ENCODE measurements at places on chromosomes 7 and 10.

GRCh38 chr10:30963992-30964930 is 67.4 kb downstream of the ZNF438 start:
- DNase-seq: no peak

- DNase-seq: no peak
Measured at GRCh38 chr7:152392254-152392653, 43.5 kb downstream of the KMT2C start.

GRCh38 chr7:32163141-32163806 is 93.1 kb upstream of the PDE1C start:
- peak; percentile 94 for DNase-seq

GRCh38 chr7:32941181-32941580 is 16.1 kb upstream of the FKBP9 start:
- DNase-seq: no peak

DNA sequence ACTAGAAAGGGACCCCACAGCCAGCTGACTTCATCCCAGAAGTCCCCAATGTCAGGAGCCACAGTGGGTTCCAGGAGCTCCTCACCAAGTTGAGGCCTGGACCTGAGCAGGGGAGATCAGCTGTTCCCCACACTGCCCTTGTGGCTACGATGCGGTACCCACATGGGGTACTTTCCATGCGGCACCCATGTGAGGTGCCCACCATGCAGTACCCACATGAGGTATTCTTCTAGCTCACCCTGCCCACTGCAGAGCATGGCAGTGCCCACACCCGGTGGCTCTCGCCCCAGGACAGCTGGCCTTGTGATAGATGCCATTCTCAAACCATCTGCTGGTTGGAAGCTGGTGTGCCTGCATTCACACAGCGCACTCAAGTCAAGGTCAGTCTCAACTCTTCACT is 136.3 kb upstream of the PDE1C start:
- no peak for DNase-seq

DNA sequence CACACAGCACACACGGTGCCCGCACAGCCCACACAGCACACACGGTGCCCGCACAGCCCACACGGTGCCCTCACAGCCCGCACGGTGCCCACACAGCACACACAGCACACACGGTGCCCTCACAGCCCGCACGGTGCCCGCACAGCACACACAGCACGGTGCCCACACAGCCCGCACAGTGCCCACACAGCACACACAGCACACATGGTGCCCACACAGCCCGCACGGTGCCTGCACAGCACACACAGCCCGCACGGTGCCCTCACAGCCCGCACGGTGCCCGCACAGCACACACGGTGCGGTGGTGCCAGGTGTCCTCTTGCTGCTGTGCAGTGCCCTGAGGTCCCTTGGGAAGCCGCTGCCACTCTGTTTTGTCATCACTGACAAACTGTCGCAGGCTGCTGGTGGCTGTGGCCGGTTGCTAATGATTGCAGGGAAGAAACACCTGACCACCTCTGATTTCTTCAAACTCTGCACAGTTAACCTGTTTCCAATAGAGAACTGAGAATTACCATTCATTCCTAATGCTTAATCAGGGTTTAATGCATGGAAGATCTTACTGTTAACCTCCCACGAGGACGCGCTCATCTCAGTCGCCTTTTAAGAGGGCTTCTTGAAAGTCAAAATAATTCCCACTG is 66.9 kb downstream of the GLRX3 start:
- no peak for DNase-seq

DNA sequence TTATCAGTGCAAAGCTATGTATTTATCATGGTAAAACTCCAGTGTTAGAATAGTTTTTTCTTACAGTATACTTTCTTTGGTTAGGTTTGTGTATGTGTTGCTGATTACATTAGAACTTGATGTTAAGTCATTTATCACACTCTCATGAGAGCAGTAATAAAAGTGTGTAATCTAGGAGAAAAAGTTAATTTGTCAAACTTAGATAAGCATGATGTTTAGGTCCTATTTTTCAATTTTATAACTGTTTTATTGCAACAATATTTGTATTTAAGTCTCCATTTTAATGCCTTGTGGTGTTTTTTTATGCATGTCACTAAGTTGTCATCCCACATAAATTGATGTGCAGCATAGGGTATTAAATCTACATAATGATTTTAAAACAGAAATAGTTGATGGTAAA is 28.8 kb upstream of the DNAH11 start:
- no peak for DNase-seq

DNA sequence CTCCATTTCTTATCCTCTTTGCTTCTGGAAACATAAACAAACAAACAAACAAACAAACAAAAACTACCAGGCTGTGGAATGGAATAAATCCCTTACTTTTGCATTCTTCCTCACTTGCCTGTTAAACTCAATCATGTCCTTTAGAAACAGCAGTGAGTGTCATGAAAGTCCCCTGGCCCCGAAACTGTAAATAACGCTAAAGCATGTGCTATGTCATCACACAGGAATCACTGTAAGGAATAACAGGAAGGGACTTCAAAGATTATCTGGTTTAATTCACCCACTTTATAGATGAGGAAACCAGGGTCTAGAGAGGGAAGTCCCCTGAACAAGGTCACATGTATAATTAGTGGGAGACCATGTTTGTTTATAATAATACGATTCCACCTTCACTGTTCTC is 159.4 kb upstream of the MEOX2 start:
- no peak for DNase-seq

GRCh38 chr10:103768345-103768744 is 87.0 kb downstream of the SH3PXD2A start:
- DNase-seq: no peak

DNA sequence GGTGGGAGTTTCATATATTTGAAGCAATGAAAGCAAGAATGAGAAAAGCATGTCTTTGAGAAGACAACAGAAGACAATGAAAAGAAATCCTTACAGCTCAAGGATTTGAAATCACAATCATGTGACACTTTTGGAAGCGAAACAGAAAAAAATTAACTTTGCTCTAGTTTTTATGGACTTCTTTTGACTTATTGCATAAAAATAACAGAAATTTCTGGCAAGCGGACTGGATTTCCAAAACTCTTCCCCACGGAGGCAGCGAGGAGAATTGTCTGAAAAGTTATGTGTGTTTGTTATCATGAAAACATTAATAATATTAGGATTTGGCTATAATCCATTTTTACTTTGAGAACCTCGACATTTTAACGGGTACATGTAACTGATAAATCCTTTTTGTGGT is 223.3 kb downstream of the LRMDA start:
- DNase-seq: no peak

DNA sequence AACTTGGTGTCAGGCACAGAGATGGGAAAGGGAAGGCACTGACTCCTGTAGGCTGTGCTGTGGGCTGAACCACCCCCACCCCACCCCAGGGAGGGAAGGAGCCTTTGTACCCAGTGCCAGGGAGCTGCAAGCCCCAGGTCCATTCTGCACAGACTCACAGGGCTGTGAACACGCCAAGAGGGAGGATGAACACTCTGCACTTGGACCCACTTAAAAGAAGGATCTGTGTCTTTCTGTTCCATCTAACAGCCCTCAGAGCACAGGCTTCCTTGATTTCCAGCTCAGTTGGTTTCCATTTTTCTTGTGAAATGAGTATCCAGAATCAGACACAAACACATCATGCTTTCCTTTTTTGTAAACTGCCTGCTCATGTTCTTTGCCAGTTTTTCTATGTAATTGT is 84.9 kb downstream of the GRB10 start:
- DNase-seq: no peak

DNA sequence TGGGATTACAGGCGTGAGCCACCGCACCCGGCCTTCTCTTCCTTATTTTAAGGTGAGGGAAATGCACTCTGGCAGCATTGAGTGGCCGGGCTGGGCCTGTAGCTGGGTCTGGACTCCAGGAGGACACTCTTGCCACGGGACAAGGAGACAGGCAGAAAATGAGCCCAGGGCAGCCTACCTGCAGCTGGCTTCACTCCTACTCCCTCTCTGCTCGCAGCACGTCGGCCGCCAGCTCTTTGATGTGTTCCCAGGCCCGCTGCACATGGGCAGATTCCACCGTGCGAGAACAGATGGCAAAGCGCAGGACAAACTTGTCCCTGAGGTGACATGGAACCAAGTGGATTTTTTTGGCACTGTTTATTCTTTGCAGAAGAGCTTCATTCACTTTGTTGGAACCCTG is 12.9 kb upstream of the FIGNL1 start:
- DNase-seq: no peak

DNA sequence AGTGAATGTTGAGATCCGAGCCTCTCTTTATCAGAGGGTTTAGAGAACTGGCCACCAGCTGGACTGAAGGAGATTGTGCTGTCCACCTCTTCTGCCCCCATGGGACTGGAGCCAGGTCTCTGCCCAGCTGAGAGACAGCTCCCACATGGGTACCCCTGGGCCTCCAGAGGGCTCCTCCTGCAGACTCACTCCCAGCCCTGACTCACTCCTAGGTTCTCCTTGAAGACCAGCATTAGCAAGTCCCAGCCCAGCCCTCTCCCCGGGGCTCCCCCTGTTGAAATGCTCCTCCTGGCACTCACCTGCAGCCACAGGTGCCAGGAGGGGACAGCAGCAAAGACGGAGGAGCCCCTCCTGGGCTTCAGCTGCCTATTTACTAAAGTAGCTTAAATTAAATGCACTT is 126.9 kb downstream of the CXCL12 start:
- DNase-seq: no peak

DNA sequence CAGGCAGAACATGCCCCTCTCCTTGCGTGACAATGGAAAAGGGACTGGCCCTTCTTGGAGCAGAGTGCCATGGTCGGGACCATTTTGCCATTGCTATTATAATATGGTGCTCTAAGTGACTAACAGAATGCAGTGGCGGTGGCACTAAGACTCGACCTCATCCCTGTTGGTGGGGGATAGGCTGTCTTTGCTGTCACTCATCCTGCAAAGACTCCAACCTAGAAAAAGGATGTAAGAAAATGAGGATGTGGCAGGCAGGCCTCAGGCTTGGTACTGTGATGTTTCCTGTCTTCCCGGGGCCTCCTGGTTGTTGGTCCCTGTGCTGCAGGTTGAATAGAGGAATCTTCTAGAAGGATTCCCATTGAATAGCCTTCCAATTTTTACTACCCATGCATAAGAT is 18.6 kb downstream of the BLNK start:
- DNase-seq: no peak

- no peak for DNase-seq
Measured at GRCh38 chr10:73744664-73744975, 448 bp downstream of the SEC24C start.

GRCh38 chr10:69498711-69499471 is 47.6 kb downstream of the TSPAN15 start:
- no peak for DNase-seq

DNA sequence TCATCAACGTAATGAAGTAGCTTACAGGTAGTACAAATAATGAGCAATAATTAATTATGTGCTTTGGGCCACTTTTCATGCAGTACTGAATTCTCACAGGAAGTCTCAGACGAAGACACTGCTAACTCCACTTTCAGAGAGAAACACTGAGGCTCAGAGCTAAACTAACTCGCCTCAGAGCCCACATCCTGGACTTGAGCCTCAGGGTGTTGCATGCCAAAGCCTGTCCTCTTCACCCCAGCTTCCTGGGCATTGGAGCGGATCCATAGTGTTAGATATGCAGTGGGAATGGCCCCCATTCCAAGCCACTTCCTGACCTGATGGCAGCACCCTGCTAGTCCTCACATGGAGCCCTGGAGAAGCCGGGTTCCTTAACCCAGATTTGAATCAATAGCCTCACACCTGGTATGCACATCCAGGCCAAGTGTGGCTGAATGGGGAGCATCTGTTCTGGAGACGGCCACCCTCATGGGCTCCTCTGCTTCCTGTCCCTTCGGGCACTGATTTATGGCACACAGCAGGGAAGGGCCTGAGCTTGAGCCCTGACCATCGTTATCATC is 265.1 kb upstream of the ZNF32 start:
- DNase-seq: no peak

GRCh38 chr10:1148855-1149605 is 92.8 kb downstream of the WDR37 start:
- no peak for DNase-seq

GRCh38 chr10:103889121-103889720 is 28.8 kb downstream of the STN1 start:
- no peak for DNase-seq

DNA sequence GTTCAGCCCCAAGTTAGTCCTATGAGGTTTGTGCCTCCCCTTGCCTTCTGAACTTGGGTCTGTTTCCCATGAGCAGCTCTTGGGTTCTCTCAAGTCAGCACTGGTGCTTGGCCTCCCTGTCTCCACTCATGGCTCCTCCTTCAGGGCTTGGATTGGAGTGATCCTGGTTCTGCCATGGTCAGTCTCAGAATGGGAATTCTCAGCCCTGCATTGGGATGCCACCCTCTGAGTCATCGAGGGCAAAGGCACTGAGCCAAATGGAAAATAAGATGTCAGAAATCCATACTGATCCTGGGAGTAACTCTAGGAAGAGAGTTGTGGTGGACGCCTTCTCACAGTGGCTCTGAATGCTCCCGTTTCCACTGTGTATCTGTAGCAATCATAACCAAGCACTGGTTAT is 233.4 kb upstream of the HABP2 start:
- DNase-seq: no peak

GRCh38 chr7:9029681-9030530 is 596.5 kb downstream of the NXPH1 start:
- DNase-seq: no peak

GRCh38 chr7:25087855-25088254 is 37.2 kb downstream of the CYCS start:
- DNase-seq: no peak

GRCh38 chr10:78684947-78685346 is 383.8 kb upstream of the ZMIZ1 start:
- peak; percentile 1 for DNase-seq

DNA sequence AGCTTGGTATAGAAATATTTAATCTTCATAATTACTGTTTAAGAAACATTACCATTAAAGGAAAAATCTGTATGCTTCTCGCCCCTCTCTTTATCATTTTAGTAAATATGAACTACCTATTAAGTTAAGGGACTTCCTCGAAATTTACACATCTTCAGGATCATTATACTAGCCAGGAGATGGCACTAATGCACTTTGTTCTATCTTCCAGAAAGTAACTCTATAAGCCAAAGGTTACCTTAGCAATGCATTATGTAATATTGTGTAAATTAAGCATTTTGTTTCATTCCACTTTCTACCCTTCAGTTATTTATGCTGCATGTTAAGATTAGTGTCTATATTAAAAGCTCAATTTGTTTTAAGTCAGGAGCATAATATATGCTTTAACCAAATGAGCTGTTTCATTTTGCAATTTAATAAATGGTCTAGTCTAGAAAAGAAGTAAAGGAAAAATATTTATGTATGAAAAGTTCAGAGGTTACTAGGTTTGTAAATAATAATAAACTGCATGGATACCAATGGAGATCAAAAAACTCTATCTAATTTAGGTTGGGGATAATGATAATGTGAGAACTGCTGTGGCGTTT is 128.5 kb downstream of the ANKRD7 start:
- DNase-seq: peak; percentile 61

GRCh38 chr10:7432884-7433726 is 22.3 kb upstream of the SFMBT2 start:
- DNase-seq: no peak
